ENCODE measurements at places on chromosomes 2 and 18.

- no peak for DNase-seq
These were observed 22.4 kb upstream of the SCYGR1 start for GRCh38 chr2:227410191-227410590.

DNA sequence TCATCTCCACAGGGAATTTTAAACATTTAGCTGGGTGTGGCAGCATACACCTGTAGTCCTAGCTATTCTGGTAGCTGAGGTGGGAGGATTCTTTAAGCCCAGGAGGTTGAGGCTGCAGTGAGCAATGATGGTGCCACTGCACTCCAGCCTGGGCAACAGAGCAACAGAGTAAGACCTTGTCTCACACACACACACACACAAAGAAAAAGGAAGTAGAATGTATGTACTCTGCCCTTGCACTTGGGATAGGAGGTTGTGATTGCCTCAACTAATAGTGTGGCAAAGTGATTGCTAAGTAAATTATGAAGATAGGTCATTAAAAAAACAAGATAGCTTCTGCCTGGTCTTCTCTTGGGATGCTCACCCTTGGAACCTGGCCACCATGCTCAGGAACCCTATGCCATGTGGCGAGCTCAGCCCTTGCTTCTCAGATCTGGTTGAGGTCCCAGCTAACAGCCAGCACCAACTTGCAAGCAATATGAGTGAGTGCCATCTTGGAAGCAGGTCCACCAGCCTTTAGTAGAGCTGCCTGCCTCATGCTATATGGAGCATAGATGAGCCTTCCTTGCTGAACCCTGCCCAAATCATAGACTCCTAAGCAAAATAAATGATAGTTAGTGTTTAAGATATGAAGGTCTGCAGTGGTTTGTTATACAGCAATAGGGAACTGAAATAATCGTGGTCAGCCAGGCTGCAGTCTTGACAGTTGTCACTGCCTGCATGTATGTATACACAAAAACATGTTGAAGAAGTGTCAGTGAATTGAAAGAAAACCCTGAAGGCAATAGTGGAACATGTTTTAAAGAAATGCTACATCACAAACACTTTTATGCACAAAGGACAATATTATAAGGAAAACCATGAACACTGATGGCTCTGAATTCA, 30.1 kb upstream of the PNO1 start:
- no peak for DNase-seq

DNA sequence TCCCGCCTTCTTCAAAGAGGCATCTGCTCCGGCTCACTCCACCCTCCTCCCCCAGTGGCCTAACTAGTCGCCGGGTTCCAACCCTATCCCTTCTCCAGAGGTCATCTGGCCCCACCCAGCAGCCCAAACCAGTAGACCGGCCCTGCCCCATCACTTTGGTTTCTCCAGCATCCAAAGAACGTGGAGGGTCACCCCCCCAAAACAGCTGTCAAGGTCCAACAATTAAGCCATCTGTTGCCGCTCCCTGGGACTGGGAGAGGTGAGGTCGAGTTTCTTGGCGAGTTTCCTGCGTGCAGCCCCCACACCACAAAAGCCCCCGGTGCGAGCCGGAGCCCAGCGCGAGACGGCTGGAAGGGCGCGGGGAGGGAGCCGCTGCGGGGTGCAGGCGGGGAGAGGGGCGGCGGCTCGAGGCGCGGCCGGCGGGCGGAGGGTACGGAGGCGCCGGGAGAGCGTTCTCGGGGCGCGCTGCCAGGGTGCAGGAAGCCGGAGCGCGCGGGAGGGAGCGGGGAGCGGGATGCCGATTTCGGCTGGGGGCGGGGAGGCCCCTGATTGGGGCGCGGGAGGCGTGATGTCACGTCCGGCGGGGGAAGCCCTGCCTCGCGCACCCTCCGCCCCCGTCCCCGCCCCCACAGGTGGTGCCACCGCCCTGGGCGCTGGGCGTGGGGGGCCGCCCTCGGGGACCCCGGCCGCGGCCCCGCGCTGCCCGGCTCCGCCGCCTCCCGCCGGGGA, 571 bp upstream of the GPC1 start:
- DNase-seq: peak; percentile 88

DNA sequence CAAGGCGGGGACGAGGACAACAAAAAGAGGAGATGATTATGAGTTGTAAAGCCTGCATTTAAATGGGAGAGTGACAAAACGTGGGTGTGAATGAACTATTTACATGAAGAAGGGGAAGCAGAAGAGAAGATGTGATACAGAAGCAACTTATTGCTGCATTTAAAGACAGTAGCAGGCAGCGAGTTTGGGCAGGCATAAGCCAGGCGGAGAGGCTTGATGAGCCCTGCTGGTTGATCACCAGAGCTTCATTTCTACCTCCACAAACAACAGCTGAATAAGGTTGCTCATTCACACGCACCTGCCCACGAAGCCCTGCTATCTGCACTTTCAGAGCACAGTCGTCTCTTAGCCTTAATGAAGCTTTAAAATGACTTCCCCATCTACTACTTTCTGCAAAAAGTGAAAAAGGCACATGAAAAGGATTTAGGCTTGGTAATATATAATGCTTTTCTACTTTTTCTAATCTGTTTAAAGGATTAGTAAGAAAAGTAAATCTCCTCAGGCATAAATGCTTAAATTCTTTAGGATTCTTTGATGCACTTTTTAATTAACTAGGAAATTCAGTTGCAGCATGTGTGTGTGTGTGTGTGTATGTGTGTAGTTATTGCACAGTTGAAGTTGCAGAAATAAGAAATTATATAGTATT, 3.1 kb downstream of the SLC38A11 start:
- DNase-seq: no peak

DNA sequence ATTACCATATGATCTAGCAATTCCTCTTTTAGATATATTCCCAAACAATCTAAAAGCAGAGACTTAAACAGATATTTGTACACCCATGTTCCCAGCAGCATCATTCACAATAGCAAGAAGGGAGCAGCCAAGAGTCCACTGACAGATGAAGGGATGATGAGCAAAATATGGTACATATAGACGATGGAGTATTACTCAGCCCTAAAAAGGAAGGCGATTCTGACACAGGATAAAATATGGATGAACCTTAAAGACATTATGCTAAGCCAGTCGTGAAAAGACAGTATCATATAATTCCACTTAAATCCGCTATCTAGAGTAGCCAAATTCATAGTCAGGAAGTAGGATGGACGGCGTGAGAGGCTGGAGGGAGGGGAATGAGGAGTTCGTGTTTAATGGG, 20.4 kb downstream of the HS6ST1 start:
- no peak for DNase-seq

DNA sequence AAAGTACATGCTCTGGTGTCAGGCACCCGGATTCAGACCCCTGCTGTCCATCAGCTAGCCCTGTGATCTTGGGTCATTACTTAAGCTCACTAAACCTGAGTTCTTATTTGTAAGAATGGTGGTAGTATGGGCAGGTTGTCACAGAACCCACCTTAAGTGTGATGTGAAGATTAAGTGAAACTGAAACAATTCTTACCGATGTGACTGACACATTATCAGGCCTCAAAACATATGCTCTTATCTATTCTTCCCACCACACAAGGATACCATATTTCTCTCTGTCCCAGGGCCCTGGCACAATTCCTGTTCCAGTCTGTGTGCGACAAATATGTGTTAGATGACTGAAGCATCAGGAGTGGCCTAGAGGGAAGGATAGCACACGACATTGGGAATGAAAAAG, 11.0 kb upstream of the CDC42EP3 start:
- no peak for DNase-seq

Data from NCI-H510A (cell line).